ENCODE measurements at places on chromosomes 16 and 17. TPM values are rescaled to one million over a fixed set of nuclear protein-coding genes. Genes with fewer than 3 reads are reported as not detected.
A peak's percentile ranks its signal among the peaks of the same experiment; 100 is the strongest.

The GRAP gene
- 0.23 TPM for total RNA-seq

The CD300A gene
- total RNA-seq = not detected

The C16orf96 gene
- not detected for total RNA-seq

The KLHL10 gene
- not detected for total RNA-seq

The CD300LG gene
- not detected for total RNA-seq

The KCNJ2 gene
- 0.12 TPM for total RNA-seq

The TP53TG3B gene
- total RNA-seq = not detected

The CCL16 gene
- not detected for total RNA-seq

The NAGPA gene
- total RNA-seq = 17.0 TPM

The MYH13 gene
- total RNA-seq = not detected

The KRT9 gene
- total RNA-seq = not detected

The CHD9NB gene
- 1.6 TPM for total RNA-seq

The TMEM238L gene
- not detected for total RNA-seq

The C1QTNF1 gene
- 0.56 TPM for total RNA-seq

The CES3 gene
- 0.68 TPM for total RNA-seq

The RGS9 gene
- total RNA-seq = 3.8 TPM

The CACNG4 gene
- 2.3 TPM for total RNA-seq

The C17orf100 gene
- total RNA-seq = 0.29 TPM

DNA sequence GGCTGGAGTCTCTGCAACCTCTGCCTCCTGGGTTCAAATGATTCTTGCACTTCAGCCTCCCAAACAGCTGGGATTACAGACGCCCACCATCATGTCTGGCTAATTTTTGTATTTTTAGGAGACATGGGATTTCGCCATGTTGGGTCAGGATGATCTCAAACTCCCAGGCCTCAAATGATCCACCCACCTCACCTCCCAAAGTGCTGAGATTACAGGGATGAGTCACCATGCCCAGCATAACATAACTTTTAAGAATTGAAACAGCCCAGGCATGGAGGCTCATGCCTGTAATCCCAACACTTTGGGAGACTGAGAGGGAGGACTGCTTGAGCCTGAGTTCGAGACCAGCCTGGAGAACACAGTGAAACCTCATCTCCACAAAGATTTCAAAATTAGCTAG is 2.5 kb downstream of the RSL1D1 start:
- no peak for DNase-seq

DNA sequence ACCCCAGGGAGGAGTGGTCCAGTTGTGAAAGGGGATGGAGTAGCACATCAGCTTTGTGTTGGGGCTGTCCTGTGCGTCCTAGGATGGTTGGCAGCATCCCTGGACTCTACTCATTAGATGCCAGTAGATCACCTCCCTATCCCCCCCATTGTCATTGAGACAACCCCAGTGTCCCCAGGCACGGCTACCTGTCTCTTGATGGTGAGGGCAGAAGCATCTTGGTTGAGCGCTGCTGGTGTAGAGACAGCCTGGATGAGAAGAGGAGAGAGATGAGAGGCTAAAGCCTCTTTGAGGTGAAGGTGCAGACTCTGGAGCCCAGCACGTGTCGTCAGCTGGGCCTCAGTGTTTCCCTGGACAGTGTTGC is 55.4 kb downstream of the TNFRSF13B start:
- DNase-seq = no peak

GRCh38 chr17:19376811-19377210 is 1.5 kb upstream of the MAPK7 start:
- DNase-seq = no peak

- no peak for DNase-seq
These were observed 48.4 kb downstream of the SEC14L1 start for GRCh38 chr17:77189148-77189547.

GRCh38 chr16:72266836-72267235 is 94.9 kb upstream of the PMFBP1 start:
- no peak for DNase-seq

- DNase-seq = no peak
These were observed 686 bp downstream of the SRCAP start for GRCh38 chr16:30699615-30700099.

DNA sequence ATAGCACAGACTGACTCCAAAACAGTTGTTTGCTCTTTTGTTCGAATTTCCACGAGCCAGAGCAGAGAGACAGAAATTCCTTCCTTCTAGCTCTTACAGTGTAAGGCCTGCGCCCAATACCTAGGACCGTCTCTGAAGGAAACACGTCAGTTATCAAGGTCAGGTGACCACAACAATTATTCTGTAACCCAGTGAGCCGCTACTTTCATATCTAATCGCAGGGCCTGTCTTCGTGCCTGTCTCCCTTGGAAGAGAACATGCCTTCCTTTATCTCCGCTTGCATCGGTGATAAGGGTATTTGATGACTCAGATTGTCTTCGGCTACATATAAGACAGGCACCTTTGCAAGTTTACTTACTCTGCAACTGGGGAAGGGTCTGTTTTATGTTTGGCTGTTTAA is 288.0 kb downstream of the MAF start:
- DNase-seq = no peak

GRCh38 chr16:19375561-19376158 is 42.0 kb upstream of the TMC5 start:
- peak; percentile 43 for DNase-seq

- no peak for DNase-seq
These were observed 50.3 kb downstream of the IST1 start for GRCh38 chr16:71945616-71946015.

DNA sequence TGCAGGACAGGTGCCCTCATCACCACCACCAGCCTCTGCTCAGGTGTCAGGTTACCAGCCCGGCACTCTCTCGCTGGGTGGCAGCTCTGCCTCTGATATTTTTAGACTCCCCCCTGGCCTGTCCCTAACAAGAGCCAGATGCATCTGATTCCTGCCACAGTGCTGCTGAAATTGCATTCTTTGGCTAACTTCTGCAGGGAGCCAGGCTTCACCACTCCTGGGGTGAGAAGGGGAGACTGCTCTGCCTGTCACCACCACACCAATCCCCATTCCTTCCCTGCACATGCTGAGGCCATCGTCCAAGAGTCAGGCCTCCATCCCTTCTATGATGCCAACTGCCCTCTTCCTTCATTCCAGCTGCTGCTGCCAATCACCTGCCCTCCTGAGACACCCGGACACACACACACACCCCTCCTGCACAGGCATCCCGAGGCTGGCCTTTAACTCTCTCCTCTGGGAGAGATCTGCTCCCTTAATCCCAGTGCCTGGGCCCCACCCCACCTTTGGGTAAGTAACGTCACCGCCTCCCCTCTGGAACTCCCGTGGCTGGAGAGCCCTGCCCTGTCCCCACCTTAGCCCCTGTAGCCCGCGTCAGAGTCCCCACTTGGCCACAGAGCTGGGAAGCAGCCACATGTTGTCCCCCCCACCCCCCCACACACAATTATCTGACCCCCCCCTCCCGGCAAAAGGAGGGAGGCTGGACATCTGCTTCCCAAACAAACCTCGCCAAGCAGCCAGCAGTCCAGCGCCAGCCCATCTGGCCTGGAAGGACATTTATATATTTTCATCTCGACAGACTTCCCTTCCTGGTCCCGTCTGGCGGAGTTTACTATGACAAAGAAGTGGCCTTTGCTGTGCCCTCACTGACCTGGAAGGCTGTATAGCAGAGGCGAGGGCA is 2.8 kb downstream of the EMP2 start:
- no peak for DNase-seq

DNA sequence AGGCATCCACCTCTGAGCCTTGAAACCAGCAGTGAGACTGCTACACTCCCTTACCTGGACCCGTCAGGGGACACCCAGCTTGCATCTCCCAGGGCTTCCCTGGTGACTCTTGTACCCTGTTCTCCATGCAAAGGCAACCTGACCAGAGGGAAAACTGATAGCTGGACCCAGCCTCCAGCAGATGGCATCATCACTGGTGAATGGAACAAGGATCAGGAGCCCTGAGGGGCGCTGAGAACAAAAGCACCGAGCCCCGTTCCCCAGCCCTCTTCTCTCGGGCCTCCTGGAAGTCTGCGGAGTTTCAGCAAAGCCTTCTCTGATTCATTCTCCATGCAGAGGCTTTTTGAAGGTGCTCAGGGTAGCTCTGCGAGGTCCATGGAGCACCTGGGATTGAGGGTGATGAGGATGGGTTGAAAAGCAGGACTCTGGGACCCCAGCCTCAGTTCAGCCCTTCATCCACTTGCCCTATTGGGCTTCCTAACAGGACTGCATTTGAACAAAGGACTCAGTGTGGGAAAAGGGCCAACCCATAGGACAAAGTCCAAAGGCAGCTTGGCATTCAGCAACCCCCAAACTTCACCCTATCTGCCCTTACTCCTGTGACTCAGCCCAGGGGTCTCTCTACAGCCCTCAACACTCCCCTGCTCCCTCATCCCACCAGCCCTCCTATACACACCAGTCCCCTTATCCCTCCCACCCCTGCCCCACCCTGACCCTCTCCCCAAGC is 45.0 kb upstream of the LHX1 start:
- no peak for DNase-seq

GRCh38 chr16:27315333-27316037 is 1.7 kb downstream of the IL4R start:
- DNase-seq = peak; percentile 35

- DNase-seq = no peak
These were observed at the start of gene NTN1 for GRCh38 chr17:9021158-9021991. Gene NTN1 (plus strand): TSS chr17:9021510. CDS start chr17:9022374, 864 bp downstream.

GRCh38 chr17:32628271-32629044 is 141.7 kb downstream of the CDK5R1 start:
- no peak for DNase-seq

DNA sequence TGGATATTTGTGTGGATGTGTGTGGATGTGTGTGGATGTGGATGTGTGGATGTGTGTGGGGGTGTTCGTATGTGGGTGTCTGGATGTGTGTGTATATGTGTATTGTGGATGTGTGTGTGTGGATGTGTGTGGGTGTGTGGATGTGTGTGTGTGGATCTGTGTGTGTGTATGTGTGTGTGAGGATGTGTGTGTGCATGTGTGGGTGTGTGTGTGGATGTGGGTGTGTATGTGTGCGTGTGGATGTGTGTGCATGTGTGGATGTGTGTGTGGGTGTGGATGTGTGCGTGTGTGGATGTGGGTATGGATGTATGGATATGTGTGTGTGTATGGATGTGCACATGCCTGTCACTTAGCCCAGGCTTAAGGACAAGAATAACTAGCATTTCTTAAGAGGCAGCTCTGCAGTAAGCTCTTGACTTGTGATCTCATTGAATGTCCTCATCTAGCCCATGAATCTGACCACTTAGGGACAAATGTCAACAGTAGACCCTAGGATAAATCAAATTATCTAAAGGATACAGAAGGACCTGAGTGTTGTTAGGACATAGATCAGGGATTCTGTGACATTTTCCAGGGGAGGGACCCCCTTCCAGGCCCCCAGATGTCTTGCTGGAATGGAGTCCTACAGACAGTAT is 83.5 kb downstream of the BMERB1 start:
- DNase-seq = no peak

- DNase-seq = no peak
These were observed 72.1 kb downstream of the IL21R start for GRCh38 chr16:27474041-27474440.

- peak; percentile 80 for DNase-seq
These were observed 106.3 kb upstream of the CRHR1 start for GRCh38 chr17:45677770-45678169.

- no peak for DNase-seq
These were observed 3.1 kb downstream of the MMP2 start for GRCh38 chr16:55482056-55482455.

DNA sequence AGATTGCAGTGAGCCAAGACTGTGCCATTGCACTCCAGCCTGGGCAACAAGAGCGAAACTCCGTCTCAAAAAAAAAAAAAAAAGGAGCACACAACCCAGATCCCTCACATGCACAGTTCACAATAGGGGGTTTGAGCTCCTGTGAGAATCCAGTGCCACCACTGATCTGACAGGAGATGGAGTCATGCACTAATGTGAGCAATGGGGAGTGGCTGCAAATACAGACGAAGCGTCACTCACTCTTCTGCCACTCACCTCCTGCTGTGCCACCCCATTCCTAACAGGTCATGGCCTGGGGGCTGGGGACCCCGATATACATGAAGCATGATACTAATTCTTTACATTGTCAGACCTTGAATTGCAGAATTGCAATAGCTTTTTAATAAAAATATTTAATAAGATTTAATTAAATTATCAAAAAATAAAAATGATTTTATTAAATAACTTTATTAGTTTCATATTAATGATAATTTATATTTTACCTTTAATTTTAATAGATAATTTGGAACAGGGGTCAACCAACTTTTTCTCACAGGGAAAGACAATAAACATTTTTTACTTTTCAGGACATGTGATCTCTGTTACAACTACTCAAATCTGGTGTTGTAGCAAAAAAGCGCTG is 171.4 kb downstream of the COPRS start:
- peak; percentile 30 for DNase-seq

- DNase-seq = no peak
These were observed 10.0 kb downstream of the TMEM132E start for GRCh38 chr17:34589120-34589965.

GRCh38 chr16:46688101-46688653 is 801 bp downstream of the VPS35 start:
- DNase-seq = no peak

GRCh38 chr17:60445144-60445543 is 22.9 kb downstream of the CHCT1 start:
- no peak for DNase-seq

- no peak for DNase-seq
These were observed 16.6 kb downstream of the KRT9 start for GRCh38 chr17:41555105-41555887.
